Astrocyte of the hippocampus (primary cell): ENCODE measurements at places on chromosomes 1 and 21.

GRCh38 chr1:168829876-168830275 is 100.9 kb upstream of the DPT start:
- no peak for DNase-seq

GRCh38 chr1:53543778-53544695 is 84.8 kb downstream of the DMRTB1 start:
- DNase-seq: no peak

GRCh38 chr1:16246961-16247360 is 10.0 kb upstream of the CPLANE2 start:
- no peak for DNase-seq

- no peak for DNase-seq
Observed at GRCh38 chr1:178020968-178021640, 51.2 kb upstream of the SEC16B start.

DNA sequence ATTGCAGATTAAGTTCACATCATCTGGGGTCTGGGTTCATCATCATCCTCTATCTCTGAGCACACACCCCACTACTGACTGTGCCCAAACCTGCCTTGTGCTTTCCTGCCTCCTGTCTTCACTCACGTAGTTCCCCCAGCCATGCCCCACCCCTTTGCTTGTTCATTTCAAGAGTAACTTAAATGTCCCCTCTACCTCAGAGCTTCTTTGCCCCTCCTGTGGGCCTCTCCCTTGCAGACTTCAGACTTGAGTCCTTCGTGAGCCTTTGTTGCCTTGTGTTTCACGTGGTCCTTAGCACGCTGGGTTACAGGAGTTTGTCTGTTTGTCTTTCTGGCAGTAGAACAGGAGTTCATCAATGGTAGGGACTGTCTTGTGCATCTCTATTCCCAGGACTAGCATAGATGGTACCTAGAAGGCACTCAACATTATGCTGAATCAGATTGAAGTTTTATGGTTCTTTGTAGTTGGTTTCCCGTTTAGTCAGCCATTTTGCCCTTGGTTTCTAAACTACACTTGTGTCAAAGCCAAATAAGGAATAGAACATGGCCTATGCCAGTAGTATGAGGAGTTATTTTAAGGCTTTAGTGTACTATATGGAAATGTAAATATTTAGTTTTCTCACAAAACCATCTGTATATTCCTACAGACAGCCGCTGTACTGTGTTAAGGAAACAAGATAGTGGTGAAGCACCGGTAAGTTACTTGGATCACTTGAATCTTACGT is 86.2 kb downstream of the TTC3 start:
- no peak for DNase-seq

DNA sequence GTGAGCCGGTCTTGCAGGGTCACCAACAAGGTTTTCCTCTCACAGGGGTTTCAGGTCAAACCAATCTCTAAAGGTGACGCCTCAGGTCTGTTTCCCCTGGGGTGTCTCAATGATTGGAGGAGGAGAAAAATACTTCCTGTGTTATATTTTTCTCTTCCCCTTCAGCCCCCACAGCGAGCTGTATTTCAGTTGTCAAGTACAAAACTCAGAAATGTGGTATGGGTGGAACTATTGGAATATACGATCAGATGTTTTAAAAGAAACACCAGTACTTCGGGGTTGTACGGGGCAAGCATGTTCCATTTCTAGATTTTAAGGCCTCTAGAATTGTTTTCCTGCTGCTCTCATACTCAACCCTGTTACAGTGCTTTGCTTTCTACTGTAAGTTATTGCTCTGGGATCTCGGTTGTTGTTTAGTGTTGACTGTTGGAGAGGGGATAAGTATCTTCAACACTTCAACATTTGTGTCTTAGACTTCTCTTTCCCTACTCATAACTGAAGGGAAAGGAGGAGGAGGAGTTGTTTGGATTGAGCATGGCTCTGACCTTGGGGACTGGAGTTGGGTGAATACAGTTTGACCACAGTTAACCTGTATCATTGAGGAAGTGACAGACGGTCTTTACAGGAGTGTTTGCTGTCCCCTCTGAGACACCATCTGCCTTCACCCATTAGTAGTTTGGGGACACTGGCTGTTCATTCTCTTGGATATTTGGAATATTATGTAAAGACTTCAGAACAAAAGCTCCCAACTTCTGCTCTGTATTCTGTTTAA is 2.0 kb downstream of the MAPKAPK2 start:
- DNase-seq: no peak

GRCh38 chr21:9753943-9754342 is 767.4 kb upstream of the TPTE start:
- DNase-seq: no peak

GRCh38 chr1:59879574-59879973 is 47.0 kb downstream of the CYP2J2 start:
- DNase-seq: peak; percentile 73

DNA sequence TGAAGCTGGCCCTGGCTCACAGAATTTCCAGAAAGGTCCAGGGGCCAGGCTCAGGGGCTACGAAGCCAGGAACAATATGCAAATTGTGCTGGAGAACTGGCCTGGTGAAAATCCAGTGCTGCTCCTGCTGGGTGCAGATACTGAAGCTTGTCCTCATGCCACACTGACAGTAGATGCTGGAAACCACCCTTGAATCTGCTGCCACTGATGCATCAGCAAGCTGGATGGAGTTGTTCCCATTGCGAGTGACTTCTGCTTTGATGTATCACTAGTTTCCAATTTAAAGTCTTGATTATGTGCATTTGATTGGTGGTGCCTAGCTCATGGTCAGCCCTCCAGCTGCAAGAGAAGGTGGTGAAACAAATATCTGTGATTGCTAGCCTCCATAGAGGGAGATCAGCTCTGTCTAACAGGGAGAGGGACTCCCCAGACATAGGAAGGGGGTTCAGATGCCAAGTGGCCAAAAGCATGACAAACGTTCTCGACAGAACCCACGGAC is 11.0 kb upstream of the KIAA0040 start:
- DNase-seq: no peak

GRCh38 chr21:38460171-38460742 is 38.0 kb downstream of the ERG start:
- DNase-seq: peak; percentile 50

DNA sequence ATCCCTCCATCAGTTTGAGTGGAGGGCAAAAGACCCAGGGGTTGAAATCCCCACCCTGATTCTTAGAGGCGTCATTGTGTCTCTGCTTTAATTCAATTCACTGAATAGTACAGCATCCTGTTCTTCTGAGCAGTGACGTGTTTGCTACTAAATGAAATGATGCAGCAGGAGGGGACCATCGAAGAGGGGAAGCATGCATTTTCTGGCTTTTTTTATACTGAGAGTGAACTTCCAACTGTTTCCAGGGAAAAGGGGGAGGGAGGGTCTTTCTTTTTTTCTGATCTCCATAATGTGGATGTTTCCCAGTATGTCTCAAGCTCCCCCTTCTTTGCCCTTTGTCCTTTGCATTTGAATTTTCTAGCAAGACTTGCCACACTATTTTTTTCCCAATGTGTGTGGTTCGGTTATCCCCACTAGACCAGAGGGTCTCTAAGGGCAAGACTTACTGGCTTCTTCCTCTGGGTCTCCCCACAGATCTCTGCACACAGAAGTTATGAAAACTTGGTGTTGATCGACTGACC is 2.7 kb downstream of the INTS3 start:
- DNase-seq: no peak

- DNase-seq: peak; percentile 75
Observed at GRCh38 chr1:95323123-95323522, 89.1 kb downstream of the RWDD3 start.

DNA sequence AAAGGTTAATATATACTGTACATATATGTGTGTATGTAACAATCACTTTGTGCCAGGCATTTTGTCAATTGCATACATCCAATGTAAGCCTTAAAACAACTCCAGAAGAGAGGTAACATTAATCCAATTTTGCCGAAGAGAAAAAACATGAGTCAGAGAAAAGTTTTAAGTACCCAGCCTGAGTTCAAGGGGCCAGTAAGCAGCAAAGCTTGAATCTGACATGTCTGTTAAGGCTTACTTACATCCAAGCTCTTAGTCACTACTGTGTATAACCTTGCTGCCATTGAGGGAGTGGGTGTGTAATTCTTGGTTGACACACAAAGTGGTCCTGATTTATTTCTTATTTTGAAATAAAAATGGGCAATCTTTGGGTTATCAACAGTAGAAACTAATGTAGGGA is 360.4 kb upstream of the LYPLAL1 start:
- DNase-seq: peak; percentile 27

DNA sequence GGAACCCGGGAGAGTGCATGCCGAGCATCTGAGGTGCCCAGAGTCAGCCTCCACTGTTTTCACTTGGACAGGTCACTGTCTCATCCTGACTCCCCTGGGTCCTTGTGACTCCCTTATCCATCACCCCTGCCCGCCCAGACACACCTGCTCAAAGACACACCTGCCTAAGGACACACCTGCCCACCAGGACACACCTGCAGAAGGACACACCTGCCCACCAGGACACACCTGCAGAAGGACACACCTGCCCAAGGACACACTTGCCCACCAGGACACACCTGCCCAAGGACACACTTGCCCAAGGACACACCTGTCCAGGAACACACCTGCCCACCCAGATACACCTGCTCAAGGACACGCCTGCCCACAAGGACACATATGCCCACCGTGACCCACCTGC is 70.8 kb upstream of the ARHGEF16 start:
- DNase-seq: no peak

- no peak for DNase-seq
Observed at GRCh38 chr1:19938472-19938871, 15.1 kb upstream of the PLA2G2E start.

- DNase-seq: peak; percentile 95
Observed at GRCh38 chr1:46522184-46522968, 29.1 kb downstream of the KNCN start.

DNA sequence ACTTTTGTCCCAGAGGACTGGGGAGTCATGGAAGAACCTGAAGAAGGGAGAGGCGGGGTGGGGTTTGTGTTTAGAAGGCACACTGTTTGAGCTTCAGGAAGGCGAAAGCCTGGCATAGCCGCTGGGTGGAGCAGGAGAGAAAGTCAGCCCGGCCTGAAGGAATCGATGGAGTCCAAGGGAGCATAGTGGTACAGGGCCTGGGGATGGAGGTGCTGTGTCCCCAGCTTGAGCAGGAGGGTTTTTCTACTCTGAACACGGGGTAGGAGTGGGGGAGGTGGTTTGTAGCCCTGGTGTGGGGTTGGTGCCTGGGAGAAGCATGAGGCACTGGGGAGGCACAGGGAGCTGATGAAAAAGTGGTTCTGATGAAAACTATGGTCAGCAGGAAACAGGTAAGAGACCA is 4.7 kb upstream of the CCDC24 start:
- DNase-seq: no peak

GRCh38 chr1:22190731-22191130 is 47.8 kb upstream of the WNT4 start:
- no peak for DNase-seq

GRCh38 chr21:44083631-44084291 is 23.4 kb upstream of the PWP2 start:
- no peak for DNase-seq

GRCh38 chr21:32463889-32464300 is 51.4 kb downstream of the EVA1C start:
- DNase-seq: peak; percentile 97

GRCh38 chr1:205258719-205259118 is 31.0 kb downstream of the TMCC2 start:
- peak; percentile 74 for DNase-seq

DNA sequence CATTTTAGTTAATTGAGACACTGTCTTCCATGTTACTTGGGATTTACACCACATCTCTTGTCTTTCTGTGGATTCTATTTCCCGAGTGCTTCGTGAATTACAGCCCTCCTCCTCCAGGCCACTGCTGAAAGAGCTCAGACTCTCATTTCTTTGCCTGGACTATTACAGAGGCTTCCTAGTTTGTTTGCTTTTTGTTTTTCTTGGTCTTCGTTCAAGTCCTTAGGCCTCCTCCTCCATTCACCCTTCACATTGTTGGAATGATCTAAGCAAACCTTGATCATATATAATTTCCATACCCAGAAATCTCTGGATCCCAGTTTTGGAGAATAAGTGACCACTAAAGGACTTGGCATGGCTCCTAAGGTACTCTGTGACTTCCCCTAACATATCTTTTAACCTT is 94.1 kb downstream of the CNIH3 start:
- DNase-seq: peak; percentile 41

- no peak for DNase-seq
Observed at GRCh38 chr1:78132948-78133322, 87.2 kb downstream of the GIPC2 start.

GRCh38 chr1:110160538-110161100 is 10.3 kb downstream of the SLC6A17 start:
- no peak for DNase-seq

DNA sequence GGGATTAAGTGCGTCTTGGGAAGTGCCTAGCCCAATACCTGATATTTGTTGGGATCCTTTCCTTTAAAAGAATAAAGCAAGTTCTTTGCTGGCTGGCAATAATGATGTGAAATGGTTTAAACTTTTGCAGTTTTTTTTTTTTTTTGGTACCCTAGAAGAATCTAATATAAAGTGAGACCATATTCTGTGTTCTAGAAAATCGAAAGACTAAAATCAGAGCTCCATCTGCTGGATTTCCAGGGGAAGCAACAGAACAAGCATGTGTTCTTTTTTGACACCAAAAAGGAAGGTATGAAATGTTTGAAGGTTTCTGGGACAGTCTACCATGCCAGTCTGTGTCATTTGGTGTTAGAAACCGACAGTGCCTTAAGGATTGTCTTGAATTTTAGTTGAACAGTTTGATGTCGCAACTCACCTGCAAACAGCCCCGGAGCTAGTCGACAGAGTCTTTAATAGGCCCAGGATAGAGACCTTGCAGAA is 6.4 kb downstream of the UTP11 start:
- no peak for DNase-seq

- no peak for DNase-seq
Observed at GRCh38 chr1:219833214-219833815, 95.0 kb downstream of the SLC30A10 start.

- no peak for DNase-seq
Observed at GRCh38 chr1:14300991-14301703, 297.3 kb upstream of the KAZN start.

DNA sequence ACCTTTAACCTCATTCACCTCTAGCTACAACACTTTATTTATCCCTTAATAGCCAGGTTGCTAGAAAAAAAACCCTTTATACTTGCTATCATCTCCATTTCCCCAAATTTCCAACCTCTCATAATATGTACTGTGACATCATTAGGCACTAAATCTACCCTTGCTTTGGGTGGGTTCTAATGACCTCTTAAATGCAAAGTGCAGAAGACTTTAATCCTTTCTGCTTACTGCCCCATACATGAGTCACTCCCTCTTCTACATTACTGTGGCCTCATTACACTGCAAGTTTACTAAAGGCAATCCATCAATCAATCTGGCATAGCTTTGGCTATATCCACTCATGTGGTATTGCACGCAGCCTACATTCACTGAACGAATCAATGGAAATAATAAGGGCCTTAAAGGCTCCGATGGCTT is 353.3 kb downstream of the SMYD3 start:
- DNase-seq: peak; percentile 87

DNA sequence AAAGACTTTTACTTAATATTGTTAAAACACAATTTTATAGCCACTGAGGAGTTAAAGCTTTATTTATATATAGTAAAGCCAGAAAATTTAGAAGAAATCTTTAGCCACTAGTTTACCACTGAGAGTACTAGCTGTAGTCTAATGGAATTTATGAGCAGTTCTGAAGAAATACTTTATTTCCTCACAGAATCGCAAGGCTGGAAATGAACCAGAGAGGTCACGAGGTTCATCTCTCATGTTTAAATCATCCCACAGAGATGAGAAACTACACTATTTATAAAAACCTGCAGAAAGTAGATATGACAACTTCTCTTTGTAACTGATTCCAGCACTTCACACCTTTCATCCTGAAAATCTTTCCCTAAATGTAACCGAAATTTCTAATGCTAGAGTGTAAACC is 26.0 kb downstream of the ADGRL4 start:
- no peak for DNase-seq

- no peak for DNase-seq
Observed at GRCh38 chr1:223378754-223379153, 14.5 kb upstream of the CCDC185 start.
